ENCODE measurements at places on chromosomes 16 and 17.

DNA sequence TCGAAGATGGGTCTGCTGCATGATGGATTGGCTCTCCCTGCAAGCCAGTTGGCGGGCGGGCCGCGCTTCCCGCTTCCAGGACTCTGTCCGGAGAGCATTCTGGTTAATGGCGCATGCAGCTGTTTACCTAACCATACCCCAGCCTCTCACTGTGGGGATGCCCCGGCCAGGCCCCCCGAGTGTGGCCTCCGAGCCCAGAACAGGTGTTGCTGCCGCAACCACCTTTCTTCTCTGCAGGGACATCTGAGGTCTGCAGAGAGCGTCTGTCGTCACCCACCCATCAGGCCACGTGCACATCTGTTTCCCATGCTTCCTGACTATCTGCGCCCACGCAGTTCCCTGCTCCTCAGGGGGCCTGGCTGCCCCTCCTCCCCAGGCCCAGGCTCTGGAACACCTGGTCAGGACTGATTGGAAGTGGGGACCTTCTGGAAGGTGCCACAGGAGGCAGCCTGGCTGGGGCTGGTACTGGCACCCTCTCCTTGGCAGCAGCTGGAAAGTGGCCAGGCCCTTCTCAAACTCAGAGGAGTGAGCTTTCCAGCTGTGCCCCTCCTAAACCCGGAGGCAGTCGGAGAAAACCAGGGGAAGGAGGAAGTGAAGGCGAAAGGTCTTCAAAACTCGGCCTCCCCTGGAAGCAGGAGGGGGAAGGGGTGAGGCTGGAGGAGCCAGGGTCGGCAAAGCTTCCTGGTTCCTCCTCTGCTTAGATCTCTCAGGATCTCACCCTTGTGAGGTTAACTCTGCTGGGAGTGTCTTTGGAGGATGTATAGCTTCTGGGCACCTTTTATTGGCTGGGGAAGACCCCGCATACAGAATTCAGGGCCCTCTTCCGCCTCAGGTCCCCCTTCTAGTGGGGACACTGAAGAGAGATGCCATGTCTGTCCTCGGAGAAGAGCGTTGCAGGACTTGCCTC, 64.5 kb upstream of the CIBAR2 start:
- no peak for DNase-seq

DNA sequence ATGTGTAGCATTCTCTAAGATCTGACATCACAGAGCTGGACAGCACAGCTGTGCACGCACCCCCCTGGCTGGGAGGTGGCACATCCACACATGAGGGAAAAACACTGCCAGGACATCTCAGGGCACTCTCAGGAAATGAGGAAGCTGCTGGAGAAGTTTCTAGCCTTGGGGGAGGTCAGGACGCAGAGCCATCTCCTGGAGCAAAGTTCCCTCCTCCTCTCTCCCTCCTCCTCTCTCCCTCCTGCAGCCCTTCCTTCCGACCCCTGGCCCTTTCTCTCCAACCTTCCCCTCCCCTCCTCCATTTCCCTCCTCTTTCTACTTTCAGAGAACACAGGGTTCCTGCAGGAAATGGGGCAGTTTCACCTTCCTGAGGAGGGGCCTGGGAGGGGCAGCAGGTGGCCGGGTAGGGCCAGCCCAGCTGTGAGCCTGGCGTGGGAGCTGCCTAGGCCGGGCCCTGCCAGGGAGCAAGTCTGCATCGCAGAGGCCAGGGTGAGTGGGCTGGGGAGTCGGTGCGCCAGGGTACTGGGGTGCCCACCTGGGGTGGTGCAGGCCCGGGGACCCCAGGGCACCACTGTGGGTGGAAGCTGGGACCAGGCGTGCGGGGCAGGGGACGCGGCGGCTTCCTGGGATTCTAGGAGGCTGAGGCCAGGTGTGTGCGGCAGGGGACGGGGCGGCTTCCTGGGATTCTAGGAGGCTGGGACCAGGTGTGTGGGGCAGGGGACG, at the start of gene DPEP1:
Gene DPEP1, plus strand, starts transcription at position 412 of the 723 bp plus-strand sequence. CDS start 16,769 bp downstream, outside the sequence.
- no peak for DNase-seq

GRCh38 chr17:10793816-10794215, 10.1 kb downstream of the TMEM238L start:
- DNase-seq: no peak

DNA sequence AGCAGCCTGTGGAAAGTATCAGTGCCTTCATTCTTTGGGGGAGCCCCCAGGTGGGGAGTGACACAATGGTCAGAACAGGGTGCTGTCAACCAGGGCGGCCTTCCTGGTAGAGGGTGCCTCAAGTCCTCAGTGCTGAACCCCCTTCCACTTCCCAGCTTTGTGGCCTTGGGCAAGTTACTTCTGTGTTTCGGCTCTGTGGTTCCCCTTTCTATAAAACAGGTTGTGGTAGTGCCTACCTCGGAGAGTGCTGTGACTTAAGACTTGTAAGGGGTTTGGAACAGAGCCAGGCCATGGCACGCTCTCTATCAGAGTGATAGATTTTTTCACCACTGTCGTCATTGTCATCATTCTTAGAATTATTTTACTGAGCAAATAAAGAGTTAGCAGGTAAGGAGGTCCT, 141.1 kb downstream of the CCDC182 start:
- no peak for DNase-seq

DNA sequence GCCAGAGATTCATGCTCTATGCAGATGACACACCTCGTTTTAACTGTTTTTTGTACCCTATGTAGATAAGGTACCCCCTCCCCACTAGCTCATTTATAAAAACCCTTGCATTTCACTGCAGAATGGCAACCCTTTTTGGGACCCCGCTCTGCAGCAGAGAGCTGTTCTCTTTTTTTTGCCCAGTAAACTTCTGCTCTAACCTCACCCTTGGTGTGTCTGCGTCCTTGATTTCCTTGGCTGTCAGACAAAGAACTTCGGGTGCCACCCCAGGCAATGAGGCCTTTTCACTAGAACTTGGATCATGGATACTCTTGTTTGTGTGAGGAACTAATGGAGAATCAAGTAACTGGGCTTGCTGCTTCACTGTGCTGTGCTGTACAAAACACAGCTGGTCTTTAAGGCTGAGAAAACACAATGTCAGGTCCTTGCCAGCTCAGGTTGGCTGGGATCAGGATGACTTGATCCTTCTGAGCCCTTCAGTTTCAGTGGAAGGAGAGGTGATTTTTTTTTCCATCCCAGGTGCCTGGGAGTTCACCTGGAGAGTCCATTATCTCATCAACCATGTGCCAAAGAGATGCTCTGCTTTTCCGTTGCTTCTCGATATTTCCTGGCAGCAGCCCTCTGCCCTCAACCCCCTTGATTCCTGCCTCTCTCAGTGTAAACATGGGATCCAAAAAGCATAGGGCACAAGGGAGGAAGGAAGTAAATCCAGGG, 133.2 kb upstream of the FAM20A start:
- DNase-seq: no peak

Measured in endothelial cell (in vitro differentiated cells).